ENCODE measurements at places on chromosomes 5 and 9. TPM values are rescaled to one million over a fixed set of nuclear protein-coding genes. Genes with fewer than 3 reads are reported as not detected.

GRCh38 chr5:120062515-120062917 lies 401.6 kb upstream of the PRR16 start:
- no peak for DNase-seq

DNA sequence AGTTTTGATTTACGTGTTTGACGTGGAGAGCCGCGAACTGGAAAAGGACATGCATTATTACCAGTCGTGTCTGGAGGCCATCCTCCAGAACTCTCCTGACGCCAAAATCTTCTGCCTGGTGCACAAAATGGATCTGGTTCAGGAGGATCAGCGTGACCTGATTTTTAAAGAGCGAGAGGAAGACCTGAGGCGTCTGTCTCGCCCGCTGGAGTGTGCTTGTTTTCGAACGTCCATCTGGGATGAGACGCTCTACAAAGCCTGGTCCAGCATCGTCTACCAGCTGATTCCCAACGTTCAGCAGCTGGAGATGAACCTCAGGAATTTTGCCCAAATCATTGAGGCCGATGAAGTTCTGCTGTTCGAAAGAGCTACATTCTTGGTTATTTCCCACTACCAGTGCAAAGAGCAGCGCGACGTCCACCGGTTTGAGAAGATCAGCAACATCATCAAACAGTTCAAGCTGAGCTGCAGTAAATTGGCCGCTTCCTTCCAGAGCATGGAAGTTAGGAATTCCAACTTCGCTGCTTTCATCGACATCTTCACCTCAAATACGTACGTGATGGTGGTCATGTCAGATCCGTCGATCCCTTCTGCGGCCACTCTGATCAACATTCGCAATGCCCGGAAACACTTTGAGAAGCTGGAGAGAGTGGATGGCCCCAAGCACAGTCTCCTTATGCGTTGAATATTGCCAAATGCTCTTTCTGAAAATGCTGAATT lies 850 bp downstream of the RRAGA start:
- no peak for DNase-seq

DNA sequence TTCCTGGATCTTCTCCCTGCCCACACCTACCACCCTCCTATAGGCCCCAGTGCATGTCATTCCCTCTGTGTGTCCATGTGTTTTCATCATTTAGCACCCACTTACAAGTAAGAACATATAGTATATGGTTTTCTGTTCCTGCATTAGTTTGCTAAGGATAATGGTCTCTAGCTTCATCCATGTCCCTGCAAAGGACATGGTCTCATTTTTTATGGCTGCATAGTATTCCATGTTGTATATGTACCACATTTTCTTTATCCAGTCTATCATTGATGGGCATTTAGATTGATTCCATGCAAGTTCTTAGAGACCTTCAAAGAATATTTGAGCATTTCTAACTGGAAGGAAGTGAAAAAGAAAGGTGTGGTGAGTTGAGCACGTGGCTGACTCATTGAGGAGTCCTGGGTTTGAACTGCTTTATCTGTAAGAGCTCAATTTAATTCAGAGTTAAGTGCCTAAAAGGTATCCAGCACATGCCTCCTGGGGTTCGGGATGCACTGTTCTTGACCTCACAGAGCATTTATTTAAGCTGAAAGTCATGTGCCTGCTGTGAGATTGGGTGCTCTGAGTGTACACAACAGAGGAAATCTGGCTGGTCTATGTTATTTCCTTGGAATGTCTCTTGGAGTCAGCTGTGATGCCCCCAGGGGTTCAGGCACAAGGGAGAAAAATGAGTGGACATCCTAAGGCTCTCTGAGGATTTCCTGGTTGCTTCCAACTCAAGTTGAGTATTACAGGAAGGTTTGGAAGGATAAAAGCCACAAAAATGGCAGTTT lies 56.4 kb downstream of the SH3GL2 start:
- no peak for DNase-seq

The OMD gene
- total RNA-seq: 0.11 TPM

GRCh38 chr9:134356496-134357470 lies 30.5 kb downstream of the RXRA start:
- DNase-seq: peak; percentile 84

The GAS1 gene
- 3.1 TPM for total RNA-seq

- no peak for DNase-seq
Measured at GRCh38 chr5:58803056-58803455, 220.2 kb downstream of the RAB3C start.

- DNase-seq: no peak
Measured at GRCh38 chr5:174734571-174735497, 10.5 kb downstream of the MSX2 start.

The PCDHA9 gene
- total RNA-seq: not detected

- DNase-seq: no peak
Measured at GRCh38 chr9:95090871-95091577, 226.5 kb downstream of the FANCC start.

DNA sequence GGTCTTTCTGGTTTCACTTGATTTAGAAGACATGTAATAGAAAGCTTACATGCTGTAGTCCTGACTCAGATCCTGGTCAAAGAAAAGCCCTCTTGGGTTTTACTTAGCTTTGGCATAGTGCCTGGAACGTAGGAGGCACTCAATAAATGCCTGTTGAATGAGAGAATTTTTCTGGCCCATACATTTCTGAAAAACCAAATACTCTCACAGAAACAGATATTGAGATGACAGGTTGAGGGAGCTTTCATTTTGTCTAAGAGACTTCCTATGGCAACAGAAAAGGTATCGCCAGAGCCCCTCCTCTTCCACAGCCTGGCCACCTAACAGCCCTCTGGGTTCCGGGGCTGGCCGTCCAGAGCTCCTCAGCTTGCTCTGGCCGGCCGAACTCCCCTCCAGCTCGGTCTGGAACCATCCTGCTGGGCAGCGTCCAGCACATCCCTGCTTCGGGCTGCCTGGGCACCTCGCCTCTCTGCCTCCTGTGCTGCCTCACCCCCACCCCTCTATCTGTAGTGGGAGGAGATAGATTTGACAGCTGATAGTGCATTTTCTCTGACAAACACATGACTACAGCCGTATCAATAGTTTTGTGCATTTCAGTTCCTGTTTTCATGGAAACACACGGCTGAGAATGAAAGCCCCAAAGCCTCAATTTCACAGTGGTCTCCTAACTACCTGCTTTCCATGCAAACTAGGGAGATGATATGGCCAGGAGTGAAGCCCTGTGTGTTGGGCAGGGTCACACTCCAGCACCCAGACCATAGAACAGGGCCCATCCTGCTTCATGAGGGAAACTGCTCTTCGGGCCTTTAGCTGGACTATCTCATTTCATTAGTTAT lies 1.1 kb downstream of the IL4 start:
- no peak for DNase-seq

GRCh38 chr5:159536646-159537045 lies 206.4 kb upstream of the IL12B start:
- no peak for DNase-seq

The MGAT4B gene
- total RNA-seq: 173 TPM

The INSYN2B gene
- total RNA-seq: not detected

The KIF4B gene
- not detected for total RNA-seq

The CDH9 gene
- not detected for total RNA-seq

The RNF224 gene
- total RNA-seq: not detected

GRCh38 chr9:20269620-20270019 lies 352.7 kb downstream of the MLLT3 start:
- no peak for DNase-seq

The DRD1 gene
- total RNA-seq: not detected

DNA sequence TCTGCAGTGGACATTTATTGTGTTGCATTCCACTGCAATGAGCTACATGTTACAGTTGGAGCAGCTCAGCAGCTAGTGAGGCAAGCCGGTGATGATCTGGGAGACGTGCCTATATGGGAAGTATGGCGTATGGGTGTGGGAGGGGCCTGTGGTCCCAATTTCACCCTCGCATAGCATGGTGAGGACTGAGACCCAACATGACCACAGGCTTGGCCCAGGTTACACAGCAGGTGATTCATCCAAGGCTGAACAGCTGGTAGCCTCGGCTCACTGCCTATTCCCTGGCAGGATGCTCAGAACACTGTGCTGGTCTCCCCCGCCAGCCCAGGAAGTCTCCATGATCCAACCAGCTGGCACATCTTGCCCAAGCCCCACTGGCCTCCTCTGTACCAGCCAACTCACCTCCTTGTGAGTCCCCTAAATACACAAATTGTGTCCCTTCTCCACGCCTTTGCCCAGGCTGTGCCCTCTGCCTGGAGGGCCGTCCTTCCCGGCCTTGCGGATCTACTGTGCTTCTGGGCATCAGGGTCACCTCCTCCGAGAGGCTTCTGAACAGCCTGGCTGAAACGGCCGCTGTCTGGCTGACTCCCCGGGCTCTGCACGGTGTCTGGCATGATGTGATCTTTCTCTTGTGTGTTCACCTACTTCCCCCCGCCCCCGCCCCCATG lies 81.4 kb downstream of the NSUN2 start:
- no peak for DNase-seq

The STXBP1 gene
- 13.5 TPM for total RNA-seq

DNA sequence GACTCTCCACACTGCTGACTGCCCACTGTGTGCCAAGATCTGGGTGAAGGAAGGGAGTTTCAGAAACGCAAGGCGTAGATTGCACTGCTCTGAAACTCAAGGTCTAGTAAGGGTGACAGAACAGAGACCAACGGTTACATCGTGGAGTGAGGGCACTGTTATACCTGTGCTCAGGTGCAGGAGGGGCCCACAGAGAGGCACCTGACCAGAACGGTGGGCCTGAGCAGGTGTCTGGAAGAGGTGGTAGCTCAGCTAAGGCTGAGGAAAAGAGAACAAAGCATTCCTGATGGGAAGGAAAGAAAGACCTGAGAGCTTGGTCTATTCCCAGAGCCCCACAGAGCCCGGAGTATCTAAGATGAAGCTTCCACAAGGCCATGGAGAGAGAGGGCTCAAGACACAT lies 267.2 kb downstream of the MED10 start:
- DNase-seq: no peak

The TERT gene
- total RNA-seq: not detected

GRCh38 chr5:96058084-96058483 lies 96.4 kb upstream of the ELL2 start:
- DNase-seq: no peak

DNA sequence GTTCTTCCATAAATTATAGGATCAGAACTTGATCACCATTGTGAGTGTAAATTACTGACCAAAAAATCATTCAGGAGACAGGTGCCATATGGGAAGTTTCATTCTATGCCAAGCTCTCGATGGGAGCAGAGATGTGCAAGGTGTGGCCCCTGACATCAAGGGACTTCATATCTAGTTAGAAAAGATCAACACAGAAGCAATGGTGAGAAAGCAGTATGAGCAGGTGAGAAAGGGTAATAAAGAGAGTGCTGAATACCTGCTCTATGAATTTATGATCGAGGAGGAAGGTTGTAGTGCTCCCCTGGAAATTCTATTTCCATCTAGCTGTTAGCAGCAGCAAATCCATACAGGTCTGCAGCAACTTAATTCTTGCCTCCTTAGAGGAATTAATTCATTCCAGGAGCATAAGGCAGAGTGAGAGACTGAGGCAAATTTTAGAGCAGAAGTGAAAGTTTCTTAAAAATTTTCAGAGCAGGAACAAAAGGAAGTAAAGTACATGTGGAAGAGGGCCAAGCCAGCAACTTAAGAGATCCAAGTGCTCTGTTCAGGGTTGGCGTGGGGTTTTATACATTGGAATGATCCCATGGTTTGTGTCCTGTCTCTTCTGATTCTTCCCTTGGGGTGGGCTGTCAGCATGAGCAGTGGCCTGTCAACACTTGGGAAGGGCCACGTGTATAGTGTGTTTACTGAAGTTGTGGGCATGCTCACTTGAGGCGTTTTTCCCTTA lies 181.8 kb downstream of the SAXO1 start:
- no peak for DNase-seq

GRCh38 chr5:74519161-74519571 lies 121.4 kb downstream of the ENC1 start:
- DNase-seq: no peak

The OR1K1 gene
- not detected for total RNA-seq

DNA sequence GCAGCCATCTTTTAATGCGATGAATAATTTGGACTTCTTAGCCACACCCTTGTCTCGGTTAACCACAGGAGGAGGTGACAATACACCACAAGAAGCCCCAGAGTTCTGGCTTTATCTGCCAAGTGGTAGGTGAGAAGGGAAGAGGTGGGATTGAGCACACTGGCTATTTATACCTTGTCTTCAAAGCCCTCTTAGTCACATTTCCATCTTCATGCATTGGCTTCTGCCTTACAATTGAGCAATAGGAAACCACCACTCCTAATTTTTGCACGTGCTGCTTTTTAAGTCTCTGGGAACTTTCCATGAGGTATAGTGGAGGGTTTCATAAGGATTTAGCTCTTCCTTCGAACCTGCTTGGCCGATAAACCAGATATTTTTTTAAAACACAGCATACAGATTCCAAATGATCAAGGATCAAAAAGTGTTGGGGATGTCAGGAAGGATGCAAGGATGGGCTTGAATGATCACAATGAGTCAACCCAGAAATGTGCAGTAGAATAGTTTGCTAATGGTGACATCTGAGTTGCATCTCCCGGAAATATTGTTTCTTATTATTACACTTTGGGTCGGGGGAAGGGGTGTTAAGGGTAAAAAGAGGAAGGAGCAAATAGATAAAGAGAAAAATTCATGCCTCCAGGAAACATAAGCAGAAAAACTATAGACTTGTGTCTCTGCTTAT lies 25.5 kb downstream of the PLAC8L1 start:
- DNase-seq: no peak

The SLC25A2 gene
- not detected for total RNA-seq

- DNase-seq: peak; percentile 37
Measured at GRCh38 chr9:132578367-132578932, 4.0 kb upstream of the BARHL1 start.

GRCh38 chr9:132699956-132700355 lies 29.7 kb downstream of the GTF3C4 start:
- DNase-seq: no peak

The NKD2 gene
- 0.99 TPM for total RNA-seq

The MAMDC4 gene
- total RNA-seq: 9.4 TPM

GRCh38 chr5:42956551-42956950 lies 83.6 kb downstream of the ANXA2R start:
- DNase-seq: no peak

The ARID3C gene
- 6.7 TPM for total RNA-seq

DNA sequence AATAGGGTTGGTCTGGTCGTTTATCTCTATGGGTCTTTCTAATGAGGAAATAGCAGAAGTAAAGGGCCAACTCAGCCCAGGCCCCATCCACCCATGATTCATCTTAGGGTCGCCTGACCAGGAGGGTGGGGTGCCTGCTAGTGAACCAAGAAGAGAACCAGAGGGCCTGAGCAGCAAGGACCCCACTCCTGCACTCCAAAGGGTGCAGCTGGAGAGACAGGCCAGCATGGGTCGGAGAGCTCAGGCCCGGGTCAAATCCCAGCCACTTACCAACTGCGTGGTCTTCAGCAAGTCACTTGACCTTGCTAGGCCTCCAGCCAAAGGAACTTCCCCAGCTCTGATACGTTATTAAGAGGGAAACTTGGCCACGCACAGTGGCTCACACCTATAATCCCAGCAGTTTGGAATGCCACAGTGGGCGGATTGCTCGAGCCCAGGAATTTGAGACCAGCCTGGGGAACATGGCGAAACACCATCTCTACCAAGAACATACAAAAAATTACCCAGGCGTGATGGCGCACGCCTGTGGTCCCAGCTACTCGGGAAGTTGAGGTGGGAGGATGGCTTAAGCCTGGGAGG lies 4.3 kb downstream of the BBLN start:
- DNase-seq: no peak

The LCN15 gene
- not detected for total RNA-seq
